Stimulated activated CD4-positive, alpha-beta T cell treated with anti-CD3 and anti-CD28 coated beads, Interleukin-12 subunit alpha, Interleukin-12 subunit beta, amount 100 ng/mL, for 4 hours (primary cell): ENCODE measurements at places on chromosomes 2 and 18.

DNA sequence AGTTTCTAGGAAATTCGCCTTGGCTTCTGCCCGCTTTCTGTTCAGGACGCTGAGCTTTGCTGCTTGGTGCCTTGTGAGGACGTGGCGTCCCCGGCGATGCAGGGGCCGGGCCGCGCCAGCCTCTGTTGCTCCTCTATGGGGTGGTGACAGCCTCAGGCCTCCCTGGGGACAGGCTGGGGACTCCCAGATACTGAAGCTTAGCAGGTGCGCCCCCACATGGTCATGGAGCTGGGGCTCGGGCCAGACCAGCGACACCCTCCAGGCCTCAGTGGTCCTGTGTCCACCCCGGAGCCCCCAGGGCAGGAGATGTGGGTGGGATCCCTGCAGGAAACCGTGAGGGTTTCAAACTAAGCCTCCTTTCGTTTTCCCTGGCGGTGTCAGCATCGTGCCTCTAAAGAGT, 29.2 kb downstream of the KCNG2 start:
- DNase-seq = no peak

- peak; percentile 47 for DNase-seq
Observed at GRCh38 chr2:144183727-144184126, 336.2 kb downstream of the ZEB2 start.

DNA sequence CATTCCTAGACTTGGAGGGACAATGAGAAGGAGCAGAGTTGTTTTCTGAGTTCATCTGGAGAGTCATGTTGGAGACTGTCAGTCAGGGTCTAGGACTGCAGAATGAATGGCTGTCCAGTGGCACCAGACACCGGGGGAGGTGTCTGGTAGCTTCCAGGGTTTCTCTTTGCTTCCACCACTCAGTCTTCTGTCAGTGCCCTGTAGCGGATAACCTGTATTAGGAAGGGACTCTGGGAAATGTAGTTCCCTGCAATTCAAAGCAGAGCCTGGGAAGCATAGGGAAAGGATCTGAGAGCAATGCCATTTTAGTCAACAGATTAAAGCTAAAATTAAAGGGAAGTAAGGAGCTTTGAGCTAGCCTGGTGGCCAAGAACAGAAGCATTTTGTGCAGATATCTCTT, 257.9 kb downstream of the THSD7B start:
- no peak for DNase-seq

DNA sequence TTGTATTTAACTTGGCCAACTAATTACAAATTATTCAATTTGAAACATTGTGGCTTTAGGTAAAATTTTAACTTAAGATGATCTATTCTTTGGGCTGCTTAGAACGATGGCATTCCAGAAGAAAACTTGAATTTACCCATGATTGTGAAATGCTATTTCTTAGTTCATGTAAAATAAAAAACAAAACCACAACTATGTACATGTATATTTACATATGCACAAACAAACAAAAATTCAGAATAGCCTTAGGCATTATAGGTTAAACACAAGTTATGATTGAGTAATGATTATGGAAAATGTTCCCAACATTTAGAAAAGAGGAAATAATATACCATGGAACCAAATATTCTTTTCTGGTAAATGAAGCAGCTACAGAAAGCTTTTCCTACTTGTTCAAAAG, 3.5 kb upstream of the SMCHD1 start:
- no peak for DNase-seq

DNA sequence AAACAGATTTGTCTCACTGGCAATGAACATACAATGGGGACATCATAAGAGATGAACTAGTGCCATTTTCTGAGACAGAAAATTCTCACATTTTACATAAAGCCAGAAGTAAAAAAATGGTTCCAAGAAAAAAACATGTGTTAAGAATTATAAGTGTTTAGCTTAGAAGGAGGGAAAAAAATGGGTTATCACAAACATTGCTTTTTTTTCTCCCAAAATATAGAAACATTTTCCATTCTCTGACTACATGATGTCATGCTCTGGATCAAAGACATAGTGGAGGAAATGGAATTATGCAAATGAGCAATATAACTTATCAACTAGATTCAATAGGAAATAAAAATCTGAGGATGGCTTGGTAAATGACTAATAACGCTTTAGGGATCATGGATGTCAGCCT, 49.8 kb downstream of the SPATS2L start:
- DNase-seq = no peak

DNA sequence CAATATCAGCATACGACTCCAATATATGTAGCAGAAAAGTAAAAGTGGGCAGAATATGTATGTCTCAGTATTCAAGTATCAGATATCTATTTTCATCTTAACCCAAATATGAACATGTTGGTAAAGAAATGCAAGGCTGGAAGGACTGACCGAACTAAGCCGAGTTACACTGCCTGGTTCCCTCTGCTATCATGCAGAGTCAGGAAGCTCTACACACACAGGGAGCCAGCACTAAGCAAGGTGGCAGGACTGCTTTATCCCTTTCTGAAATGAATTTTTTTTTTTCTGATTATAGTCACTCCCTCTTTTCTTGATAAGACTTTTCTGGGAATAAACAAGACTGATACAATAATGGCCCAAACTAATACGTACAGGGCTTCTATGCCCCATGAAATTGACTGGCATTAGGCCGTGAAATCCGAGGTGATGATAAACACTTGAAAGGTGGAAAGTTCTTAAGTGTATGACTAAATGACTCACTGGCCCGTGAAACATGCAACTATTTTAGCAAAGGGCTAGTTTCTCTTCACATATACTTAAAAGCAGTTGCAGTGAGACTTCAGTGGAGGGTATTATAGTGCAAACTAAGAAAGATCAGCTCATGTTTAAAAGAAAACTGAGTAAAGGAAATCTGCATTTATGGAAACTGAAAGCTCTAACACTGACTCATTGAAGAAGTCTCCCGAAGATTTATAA, 14.9 kb downstream of the DPP4 start:
- DNase-seq = no peak

GRCh38 chr2:241461693-241462677, 46.4 kb downstream of the STK25 start:
- DNase-seq = no peak

DNA sequence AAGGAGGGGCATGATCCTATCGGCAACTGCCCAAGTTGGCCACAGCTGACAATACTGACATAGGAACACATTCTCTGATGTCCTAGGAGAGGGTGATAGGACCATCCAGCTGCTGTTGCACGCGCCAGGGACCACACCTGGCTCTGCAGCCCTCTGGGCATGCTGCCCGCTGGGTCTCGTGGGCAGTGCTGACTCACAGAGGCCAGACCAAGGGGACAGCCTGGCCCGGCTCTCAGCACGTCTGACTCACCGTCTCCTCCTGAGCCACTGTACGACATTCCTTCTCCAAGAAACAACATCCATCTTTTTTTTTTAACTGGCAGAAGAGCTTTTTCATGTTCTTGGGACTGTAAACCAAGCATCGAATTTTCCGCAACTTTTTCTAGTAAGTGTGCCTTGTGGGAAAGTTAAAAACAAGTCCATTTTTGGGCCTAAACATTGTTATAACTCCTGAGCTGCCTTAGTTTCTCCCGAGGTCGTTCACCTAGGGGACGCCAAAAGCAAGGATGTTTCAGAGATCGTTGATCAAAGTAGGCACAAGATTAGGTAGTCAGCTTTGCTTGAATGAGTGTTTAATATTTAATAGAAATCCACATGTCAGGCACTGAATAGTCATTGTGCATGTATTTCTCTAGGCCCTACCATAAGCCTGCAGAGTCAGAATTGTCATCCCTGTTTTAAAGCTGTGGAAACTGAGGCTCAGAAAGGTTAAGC, 100.3 kb downstream of the TTC32 start:
- DNase-seq = no peak

GRCh38 chr18:79374408-79375171, 21.1 kb upstream of the NFATC1 start:
- no peak for DNase-seq

DNA sequence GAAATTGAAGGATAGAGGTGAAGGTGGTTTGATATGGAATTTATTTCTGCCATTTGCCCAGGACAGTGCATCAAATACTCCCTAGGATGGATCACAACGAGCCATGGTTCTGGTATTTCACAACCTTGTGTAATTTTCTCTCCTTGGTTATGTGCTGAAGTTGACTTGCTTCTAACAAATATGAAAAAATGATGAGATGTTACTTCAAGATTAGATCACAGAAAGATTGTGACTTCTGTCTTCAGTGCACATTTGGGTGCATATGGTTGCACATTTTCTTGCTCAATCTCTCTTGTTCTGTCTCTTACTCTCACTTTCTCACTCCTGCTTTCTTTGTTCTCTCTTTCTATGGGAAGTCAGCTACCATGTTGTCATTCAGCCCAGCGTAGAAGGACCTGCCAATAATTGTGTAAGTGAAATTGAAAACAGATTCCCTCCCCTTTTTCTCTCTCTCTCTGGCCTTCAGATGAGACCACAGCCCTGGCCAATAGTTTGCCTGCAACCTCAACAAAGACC, 104.6 kb upstream of the RMDN2 start:
- DNase-seq = no peak

GRCh38 chr18:22020127-22020866, 149.1 kb upstream of the GATA6 start:
- DNase-seq = no peak

GRCh38 chr18:24669502-24669901, 209.1 kb downstream of the HRH4 start:
- DNase-seq = no peak

- DNase-seq = no peak
Observed at GRCh38 chr2:72117029-72117428, 30.6 kb downstream of the CYP26B1 start.

DNA sequence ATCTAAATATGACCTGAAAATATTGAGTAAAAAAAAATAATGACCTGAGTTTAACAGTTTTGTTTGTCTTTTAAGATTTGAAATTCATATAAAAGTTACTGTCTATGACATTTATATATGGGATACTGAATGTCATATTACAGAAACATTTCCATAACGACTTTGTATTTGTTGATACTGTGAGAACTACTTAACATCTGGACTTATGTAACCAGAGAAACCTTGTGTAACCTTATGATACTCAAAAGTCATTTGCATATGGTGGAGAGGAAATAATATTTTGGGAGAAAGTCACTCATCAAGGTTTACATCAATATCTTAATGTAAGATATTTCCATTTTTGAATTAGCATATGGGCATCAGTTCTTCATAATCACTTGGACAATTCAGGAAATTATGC, 12.6 kb downstream of the MFSD6 start:
- DNase-seq = no peak

DNA sequence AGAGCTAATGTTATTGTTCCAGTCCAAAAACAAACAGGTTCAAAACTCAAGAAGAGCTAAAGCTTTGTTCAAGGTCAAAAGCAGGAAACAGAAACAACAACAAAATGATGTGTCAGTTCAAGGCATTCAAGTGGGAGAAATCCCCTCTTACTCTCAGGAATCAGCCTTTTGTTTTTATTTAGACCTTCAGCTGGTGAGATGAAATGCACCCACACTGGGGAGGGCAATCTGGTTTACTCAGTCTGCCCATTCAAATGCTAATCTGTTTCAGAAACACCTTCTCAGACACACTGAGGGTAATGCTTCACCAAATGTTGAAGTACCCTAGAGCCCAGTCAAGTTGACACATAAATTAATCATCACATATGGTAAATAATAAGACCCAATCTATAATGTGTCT, 150.6 kb downstream of the TMX3 start:
- no peak for DNase-seq

- no peak for DNase-seq
Observed at GRCh38 chr2:25586726-25587144, 86.6 kb downstream of the DTNB start.

DNA sequence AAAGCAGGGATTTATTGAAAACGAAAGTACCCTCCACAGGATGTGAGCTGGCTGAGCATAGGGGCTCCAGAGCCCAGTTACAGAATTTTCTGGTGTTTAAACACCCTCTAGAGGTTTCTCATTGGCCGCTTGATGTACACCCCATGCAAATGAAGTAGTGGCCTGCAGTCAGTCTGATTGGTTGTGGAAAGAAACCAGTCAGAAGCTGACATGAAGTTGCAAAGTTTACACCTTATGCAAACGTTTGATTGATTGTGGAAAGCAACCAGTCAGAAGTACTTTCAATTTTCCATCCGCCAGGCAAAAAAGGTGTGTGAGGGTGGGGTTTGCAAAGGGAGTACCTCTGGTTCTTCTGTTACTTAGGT, 62.3 kb downstream of the VWA3B start:
- DNase-seq = no peak

- no peak for DNase-seq
Observed at GRCh38 chr2:147015591-147015990, 829.2 kb upstream of the ACVR2A start.

DNA sequence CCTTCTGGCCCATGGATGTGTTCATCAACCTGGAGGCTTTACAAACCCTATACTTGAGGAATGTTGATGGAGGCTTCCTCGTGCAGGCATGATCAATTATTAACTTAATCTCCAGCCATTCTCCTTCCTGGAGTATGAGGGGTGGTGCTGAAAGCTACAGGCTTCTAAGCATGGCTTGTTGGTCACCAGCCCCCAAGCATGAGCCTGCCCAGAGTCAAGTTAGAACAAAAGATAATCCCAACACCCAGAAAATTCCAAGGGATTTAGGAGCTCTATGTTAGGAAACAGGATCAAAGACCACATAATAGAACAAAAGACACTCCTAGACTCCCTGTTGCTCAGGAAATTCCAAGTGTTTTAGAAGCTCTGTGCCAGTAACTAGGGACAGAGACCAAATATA, 63.1 kb downstream of the FAM171B start:
- no peak for DNase-seq

- DNase-seq = no peak
Observed at GRCh38 chr18:25166113-25166512, 185.9 kb downstream of the ZNF521 start.

- no peak for DNase-seq
Observed at GRCh38 chr18:59040770-59041148, 98.9 kb upstream of the SEC11C start.
